ENCODE measurements at places on chromosomes 2 and 18. TPM values are rescaled to one million over a fixed set of nuclear protein-coding genes. Genes with fewer than 3 reads are reported as not detected.

DNA sequence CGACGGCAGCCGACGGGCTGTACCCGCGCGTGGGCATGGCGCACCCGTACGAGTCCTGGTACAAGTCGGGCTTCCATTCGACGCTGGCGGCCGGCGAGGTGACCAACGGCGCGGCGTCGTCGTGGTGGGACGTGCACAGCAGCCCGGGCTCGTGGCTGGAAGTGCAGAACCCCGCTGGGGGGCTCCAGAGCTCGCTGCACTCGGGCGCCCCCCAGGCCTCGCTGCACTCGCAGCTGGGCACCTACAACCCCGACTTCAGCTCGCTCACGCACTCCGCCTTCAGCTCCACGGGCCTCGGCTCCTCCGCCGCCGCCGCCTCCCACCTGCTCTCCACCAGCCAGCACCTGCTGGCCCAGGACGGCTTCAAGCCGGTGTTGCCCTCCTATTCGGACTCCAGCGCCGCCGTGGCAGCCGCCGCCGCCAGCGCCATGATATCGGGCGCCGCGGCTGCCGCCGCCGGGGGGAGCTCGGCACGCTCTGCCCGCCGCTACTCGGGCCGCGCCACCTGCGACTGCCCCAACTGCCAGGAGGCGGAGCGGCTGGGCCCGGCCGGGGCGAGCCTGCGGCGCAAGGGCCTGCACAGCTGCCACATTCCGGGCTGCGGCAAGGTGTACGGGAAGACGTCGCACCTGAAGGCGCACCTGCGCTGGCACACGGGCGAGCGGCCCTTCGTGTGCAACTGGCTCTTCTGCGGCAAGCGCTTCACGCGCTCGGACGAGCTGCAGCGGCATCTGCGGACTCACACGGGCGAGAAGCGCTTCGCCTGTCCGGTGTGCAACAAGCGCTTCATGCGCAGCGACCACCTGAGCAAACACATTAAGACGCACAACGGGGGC is 2.0 kb downstream of the SP9 start:
- DNase-seq = peak; percentile 72

DNA sequence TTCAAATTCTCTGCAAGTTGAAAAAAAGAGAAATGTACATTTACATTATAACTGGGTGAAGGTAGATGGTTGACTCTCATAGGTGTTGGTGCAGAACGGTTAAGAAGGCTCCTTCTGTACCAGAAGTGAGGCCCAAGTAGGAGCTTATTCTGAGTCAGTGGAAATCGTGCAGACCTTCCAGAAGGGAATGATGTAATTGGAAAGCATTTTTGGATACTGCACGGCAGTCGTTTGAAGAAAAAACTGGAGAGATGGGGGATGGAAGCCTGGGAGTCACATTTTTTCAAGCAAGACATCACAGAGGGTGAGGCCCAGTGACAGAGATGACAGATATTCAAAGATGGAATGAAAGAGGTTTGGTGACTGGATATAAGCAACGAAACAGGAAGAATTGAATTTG is 39.4 kb downstream of the HRH4 start:
- DNase-seq = no peak

DNA sequence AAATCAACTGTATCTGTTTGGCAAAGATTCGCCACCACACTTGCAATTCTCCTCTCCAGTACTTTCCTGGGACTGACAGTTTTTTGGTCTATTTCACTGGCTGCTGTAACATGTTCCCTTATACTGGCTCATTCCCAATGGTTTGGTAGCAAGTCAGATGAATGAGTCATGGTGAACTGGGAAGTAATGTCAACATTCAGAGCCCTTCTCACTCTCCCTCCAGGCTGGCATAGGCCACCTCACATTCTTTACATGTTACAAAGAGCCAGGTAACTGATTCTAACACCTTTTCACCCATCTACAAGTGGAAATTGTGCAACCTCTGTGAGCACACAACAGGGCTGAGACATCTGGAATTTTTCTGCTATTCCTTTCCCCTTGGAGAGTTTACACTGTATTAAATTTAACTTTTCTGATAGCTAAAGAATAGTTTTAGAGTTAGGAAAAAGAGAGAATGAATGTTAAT is 111.3 kb upstream of the TLK1 start:
- peak; percentile 89 for DNase-seq

DNA sequence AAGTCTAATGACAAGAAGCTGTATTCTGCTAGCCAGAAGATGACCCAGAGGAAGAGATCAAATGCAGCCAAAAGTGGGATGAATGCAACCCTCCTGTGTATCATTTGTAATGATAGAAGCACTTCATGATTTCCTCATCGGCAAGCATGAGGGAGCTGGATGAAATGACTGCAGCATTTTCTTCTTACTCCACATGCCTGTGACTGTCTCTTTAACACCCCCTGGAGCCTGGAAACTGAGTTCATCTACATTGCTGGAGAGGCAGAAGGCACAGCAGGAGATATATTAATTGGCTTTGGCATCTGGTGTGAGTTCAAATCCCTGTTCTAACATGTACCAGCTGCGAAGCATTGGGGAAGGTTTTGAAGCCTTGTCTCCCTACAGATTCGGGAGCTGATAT is 37.7 kb downstream of the ID2 start:
- DNase-seq = no peak

CCDC138 gene
- total RNA-seq = 28.1 TPM

FHOD3 gene
- total RNA-seq = 17.8 TPM

C2orf66 gene
- total RNA-seq = not detected

All from Daoy (cell line).